ENCODE measurements at places on chromosomes 11 and 22.
A peak's percentile ranks its signal among the peaks of the same experiment; 100 is the strongest.

DNA sequence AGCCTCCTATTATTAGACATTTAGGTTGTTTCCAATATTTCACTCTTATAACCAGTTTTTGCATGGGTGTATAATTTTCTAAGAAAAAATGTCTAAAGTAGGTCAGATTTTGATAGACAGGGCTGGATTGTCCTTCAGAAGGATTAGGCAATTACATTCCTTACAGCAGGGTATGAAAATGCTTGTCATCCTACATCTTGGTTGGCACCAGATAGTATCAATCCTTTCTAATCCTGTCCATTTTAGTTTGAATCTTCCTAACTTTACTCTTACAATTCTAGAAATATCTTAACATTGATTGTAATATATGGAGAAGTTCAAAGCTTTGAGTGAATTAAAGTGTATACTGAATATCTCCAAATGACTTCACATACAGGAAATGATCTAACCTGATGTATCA lies 63.0 kb upstream of the ZBED5 start:
- DNase-seq, result no peak

GRCh38 chr11:102252339-102252891 lies 64.9 kb upstream of the BIRC3 start:
- no peak for DNase-seq

DNA sequence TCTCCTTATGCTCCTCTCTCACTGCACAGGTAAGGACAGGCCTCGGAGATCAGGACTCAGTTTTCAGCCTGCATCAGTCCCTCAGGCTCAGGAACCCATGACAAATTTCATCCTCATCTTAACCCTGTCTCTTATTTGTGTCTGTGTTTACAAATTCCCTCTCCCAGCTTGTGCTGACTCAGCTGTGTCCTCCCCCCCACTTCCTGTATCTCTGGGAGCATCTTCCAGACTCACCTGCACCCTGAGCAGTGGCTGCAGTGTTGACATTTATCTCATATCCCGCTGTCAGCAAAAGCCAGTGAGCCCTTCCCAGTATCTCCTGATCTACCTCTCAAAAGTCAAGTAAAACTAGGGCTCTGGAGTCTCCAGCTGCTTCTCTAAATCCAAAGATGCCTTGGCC lies 65.6 kb upstream of the VPREB1 start:
- no peak for DNase-seq

DNA sequence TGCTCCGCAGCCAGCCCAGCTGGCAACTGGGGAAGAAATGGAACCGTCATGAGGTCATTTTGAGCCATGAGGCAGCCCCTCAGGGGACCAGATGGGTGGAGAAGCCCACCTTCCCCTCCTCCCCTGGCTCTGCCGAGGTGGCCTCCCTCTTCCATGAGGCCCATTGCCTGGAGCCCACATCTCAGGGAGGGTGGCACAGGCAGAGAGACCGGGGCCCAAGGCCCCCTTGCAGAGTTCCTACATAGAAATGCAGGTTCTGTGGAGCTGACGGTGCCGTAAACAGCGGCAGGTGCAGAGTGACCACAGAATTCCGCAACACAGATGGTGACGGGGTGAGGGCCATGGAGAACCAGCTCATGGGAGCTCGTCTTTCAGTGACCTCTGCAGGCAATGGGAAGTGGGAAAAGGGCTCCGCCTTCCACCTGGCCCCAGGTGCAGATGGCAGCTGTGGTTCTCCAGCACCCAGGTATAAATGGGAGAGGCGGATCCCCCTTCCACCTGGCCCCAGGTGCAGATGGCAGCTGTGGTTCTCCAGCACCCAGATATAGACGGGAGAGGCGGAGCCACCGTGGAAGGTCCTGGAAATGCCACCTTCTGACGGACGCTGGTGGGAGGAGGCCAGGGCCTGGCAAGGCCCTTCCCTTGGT lies 765.4 kb downstream of the BRD1 start:
- no peak for DNase-seq

- DNase-seq, result peak; percentile 48
These were observed 12.7 kb upstream of the OR52K2 start for GRCh38 chr11:4436411-4436810.

GRCh38 chr11:34065505-34066203 lies 14.1 kb downstream of the CAPRIN1 start:
- DNase-seq, result no peak

DNA sequence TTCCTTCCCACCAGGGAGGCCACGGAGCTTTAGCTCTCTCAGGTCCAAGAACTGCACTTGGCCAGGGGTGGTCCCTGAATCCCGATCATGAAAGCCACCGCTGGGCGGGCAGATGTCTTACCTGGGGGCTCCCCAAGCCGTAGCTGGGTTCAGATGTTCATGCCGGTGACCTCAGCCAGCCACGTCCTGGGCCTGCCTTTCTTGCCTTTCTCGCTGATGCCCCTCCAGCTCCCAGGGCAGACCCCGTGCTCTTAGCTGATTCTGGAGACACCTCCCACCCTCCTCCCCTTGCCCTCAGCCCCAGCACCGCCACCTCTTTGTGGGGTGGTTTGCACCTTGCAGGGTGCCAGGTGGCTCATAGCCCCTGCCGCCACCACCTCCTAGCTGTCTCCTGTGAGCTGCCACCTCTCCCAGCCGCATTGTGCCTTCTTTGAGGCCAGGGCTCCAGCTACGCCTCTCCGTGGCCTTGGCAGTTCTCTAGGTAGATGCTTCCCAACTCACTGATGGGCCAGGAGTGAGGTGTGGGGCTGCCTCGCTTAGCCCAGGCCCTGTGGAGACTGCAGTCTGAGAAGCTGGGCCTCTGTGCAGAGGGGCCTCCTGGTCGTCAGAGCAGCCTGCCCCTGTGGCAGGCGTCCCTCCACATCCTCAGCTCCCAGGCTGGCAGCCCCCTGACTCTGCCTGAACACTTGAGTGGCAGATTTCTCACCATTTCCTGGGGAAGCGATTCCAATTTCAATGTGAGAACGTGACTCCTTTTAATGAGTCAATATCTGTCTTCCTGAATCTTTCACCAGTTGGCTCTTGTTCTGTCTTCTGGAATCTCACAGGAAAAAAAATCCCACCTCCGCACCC lies 97.6 kb upstream of the B3GAT1 start:
- no peak for DNase-seq

DNA sequence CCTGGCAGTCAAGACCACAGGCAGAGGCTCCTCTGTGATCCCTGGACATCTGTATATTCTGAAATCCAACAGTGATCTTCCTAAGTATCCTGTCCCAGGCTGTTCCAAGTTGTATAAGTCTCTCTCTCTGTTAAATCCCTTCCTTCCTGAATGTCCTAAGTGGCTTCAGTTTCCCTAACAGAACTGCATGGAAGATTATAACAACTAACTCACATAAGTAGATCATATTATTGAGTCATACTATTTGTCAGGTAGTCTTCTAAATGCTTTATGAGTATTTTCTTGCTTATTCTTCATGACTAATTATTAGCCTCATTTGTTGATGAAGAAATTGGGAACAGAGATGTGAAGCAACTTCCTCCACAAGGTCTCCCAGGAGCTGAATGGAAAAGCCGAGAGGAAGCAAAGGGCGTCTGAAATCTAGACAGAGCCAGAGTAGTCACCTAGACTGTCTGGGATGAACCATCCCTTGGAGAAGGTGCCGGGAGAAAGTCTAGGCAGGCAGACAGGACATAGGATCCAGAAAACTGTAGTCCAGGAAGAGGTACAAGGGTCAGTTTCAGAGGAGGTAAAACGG lies 93.2 kb upstream of the FAT3 start:
- no peak for DNase-seq

DNA sequence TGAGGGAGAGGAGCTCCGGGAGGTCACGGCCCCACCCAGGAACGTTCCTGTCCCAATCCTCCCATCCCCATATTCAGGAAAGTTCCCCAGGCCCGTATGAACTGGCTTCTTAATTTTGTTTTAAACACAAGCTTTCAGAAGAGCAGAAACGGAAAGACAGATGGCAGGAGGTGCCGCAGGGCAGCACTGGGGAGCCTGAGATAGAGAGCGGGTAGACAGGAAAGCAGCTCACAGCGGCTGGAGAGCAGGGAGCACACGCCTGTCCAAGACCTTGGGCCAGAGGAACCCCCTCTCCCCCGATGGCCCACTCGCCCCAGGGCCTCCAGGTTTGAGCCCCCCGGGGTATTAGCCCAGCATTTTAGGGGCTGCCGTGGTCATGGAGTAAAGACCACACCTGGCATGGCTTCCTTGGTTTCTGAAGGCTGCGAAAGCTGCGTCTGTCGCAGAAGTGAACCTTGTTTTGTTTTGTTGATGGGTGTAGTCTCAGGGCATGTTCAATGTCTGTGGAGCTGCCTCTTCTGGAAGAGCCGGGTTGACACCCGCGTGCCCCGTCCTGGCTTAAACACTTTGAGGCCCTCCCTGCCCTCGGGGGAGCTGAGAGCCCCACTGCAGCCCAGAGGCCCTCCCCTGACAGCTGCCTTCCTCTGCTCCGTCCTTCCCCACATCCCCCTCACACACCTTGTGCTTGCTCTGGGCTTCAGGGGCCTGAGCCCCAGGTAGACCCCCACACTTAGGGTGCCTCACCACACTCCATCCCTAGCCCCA lies 17.9 kb upstream of the KCNQ1OT1 start:
- no peak for DNase-seq

GRCh38 chr11:11157185-11157584 lies 195.9 kb downstream of the CSNK2A3 start:
- peak; percentile 46 for DNase-seq

- no peak for DNase-seq
These were observed 11.9 kb downstream of the L3MBTL2 start for GRCh38 chr22:41216984-41217383.

DNA sequence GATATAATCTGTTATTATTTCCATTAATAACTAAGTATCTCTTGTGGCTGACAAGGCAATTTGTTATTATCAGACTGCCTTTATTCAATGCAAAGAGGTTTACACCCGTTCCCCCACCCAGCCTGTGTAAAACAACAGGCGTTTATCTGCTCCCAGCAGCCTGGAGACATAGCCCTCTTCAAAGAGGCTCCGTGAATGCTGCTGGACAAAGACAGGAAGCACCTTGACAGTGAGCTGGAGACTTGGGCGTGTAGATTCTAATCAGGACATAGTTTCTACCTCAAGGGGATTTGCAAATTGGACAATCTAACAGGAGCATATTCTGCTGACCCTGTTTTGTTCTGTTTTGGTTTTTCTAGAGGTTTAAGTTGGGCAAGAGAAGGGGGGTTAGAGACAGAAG lies 733.0 kb upstream of the KIRREL3 start:
- no peak for DNase-seq

DNA sequence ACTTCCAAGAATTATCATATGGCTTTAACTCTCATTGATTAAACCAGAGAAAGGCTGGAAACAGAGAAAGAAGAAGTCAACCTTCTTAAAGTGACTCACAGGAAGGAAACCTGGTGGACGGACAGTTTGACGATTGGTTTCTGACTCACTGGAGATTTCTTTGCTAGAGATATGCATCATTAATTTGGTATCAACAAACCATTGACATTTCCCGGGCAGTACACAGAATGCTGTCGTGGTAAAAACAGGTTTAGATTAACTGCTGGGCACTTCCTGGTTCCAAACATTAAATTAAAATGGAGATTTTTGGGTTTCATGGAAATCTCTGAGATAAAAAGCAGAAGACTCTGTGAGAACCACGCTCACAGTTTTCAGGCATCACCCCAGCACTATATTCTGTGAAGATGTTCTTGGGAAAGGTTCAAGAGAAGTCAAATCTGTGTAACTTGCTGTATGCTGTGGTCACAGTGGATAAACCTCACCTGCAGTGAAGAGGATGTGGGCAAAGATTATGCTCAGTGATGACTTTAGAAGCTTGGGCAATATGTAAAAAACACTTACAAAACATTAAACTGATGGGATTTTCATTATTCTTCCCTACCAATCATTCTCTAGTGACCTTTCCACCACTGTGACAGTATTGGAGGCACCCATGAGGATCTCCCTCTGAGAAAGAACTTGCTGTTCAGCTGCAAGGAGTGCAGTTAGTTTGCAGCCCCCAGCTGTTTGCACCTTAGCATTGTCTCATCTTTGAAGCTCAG lies 61.1 kb upstream of the CD44 start:
- no peak for DNase-seq

GRCh38 chr11:64842366-64842759 lies 2.1 kb downstream of the CDC42BPG start:
- no peak for DNase-seq

- no peak for DNase-seq
These were observed 20.0 kb upstream of the CD5 start for GRCh38 chr11:61082062-61082870.

- no peak for DNase-seq
These were observed 6.2 kb upstream of the IL17REL start for GRCh38 chr22:50018608-50019285.

GRCh38 chr11:69369945-69370344 lies 76.0 kb downstream of the MYEOV start:
- no peak for DNase-seq

DNA sequence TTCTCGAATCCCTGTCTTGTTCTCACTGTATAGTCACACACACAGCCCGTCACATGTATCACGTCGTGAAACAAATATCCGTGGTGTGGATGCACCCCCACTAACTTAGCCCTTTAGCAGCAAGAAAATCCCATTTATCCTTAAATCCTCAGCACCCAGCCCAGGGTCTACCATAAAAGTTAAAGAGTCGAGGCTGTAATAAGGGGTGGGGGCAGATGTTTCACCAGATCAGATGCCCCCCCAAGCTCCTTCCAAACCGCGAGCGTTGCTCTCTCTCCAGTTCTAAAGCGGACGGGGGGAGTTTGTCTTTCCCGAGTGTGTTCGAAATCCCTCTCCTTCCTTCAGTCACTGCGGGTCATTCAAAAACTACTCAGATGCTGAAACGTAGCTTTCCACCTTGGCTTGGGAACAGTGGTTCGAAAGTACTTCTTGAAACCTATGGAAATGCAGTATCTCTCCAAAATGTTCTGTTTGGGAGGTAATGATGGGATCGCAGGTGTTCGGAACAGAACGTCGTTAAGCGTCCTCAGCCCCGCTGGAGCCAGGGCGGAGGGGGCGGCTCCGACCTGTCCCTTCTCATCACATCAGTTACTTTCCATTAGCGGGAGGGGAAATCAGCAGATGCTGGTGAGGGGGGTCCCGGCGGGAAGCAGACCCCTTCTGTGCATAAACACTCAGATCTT lies 156.2 kb downstream of the BRD1 start:
- DNase-seq, result no peak

DNA sequence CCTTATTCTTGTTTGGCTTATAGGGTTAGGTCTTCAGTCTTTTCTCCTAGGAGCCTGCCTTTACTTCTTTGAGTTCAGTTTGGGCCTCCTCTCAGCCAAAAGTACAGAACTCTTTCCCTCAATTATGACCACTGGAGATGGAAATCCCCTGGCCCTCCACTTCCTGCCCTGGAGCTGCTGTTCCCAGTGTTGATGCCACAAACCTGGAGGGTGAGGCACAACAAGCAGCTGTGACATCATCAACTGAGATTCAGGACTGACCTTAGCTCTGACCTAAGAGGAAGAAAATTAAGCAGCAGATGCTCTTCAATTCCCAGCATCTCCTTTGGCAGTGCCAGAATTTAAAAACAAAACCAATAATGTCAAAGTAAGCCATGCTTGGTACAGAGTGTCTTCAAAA lies 3.0 kb downstream of the ABTB2 start:
- no peak for DNase-seq
